ENCODE measurements at places on chromosomes 4 and X.

DNA sequence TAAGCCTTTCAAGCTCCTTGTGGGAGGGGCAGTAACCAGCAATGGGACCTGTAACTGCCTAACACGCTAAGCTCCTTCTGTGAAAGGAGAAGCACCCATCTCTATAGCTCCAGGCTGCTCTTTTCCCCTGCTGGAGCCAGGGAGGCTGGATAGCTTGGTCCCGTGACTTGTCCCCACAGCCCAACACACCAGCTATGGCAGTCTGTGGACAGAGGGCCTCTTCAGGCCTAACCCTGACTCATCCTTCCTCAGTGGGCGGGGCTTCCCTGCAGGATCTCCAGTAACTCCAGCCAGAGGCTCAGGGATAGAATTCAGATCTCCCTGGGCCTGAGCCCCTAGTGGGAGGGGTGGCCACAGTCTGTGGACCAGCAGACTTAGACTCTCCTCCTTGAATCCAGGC lies 1290.1 kb downstream of the PCDH7 start:
- DNase-seq = no peak

DNA sequence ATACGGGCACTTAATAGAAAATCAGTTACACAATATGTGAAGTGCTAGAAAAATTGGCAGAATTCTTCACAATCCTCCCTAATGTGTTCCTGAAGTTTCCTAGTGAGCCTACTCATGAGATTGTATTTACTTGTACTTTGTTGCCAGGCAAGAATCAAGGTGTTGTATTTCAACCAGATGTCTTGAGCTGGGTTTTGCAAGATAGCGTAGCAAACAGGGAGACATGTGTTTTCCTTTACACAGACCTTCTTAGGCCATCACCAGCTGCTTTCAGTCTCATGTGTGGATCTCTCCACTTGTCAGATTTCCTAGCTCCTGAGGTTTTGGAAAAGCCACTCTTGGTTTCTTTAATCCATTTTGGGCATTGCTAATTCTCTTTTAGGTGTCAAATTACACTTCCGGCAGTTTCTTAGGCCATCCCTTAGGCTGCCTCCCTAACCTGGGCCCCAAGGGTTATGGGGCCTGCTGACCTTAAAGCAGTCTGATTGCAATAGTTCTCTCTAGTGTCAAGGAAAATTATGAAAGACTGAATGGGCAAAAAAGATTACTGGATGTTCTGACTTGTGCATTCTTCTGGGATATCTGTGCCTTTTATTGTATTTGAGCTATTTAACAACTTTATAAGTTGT lies 12.2 kb upstream of the EDA start:
- no peak for DNase-seq

DNA sequence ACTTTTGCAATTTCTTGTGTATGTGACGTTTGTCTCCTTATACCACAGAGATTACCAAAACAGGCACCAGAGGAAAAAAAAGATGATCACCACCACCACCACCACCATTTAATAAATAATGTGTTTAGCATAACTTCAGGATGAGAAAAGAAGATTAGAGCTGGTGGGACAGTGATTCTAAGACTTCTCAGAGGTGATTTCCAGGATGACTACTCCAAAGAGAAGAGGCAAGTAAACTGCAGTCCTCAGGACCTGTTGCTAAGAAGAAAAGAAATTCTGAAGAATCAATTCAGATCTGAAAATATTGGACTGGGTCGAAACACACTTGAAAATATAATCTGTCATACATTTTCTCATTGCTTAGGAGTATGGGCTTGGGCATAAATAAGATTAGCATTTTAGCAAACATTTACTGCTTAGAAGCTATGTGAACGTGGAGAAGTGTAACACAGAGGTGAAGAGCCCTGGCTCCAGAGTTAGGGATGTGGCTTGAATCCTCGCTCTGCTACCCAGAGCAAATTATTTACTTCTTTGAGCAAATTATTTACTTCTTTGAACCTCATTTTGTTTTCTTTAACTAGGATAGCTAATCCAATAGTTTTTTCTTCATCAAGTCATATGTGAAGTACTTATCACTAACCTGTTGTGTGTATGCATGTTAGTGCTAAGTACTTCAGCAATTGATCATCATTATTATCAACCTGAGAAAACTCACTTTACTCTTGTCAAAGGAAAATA lies 10.5 kb upstream of the YTHDC1 start:
- no peak for DNase-seq

DNA sequence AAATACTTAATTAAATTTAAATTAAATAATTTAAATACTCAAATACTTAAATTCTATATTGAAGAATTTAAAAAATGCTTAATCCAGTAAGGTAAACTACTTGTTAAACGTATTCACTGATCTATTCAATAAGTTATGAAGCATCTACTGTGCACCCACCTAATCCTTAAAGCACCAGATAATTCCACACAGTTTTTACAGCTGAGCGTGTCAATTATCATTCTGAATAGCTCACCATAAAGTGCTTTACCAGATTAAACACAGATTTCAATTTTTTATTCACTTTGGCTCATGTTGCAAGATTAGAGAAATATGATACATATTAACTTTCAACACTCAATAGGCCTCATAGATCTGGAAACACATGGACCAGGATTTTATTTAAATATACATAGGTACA lies 79.2 kb upstream of the DDIT4L start:
- DNase-seq = no peak

GRCh38 chr4:81427344-81427821 lies 44.3 kb downstream of the RASGEF1B start:
- no peak for DNase-seq

DNA sequence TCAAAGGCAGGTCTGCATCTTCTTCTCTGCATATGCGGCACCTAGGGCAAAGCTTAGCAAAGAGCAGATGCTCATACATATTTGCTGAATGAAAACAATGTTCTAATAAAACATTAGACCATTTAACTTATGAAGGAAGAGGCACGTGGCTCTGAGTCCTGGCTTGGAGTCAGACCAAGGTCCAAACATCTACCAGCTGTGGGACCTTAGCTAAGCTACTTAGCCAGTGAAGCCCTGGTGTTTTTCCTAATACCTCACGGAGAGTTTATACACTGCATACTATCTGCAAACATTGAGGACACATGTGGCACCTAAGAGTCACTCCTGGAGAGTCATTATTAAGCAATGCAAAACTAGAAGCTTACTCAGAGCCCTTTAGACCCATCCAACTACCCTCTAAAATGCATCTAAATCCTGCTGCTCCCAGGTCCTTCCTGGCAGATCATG lies 9.0 kb downstream of the PDGFC start:
- no peak for DNase-seq

DNA sequence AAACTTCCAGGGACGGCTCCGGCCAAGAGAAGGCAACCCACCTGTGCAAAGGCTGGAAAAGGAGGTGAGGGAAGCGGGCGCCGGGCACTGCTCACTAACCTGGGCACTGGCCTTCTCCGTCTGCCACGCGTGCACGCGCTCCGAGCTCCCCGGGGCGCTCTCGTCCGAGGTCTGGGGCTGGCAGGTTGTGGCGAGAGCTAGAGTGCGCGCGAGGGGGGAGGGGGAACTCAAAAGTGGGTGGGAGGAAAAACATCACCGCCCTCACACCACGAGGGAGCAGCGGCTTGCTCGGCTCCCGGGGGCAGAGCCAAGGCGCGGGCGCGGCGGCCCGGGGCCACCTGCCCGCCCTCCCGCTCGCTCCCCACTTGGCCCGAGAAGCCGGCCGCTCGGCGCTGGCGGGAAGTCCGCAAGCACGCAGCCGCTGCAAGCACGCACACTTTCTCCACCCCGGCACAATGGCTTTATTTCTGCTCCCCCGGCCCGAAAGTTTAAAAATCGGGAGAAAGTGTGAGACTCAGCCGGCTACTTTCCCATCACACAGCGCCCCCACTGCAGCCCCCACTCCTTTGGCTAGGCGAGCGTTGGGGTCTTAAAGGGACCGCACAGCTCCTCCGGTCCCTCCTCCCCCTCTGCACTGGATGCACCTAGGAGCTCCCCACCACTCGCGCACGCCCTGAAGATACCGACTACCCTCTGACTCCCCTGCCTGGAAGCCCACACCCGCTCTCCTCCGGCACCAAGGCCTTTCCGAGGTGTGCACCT lies at the start of gene CHRDL1:
TSS of gene CHRDL1 (minus strand) at position 173 of the 762 bp plus-strand sequence. CDS start 3,636 bp downstream, outside the sequence.
- no peak for DNase-seq

DNA sequence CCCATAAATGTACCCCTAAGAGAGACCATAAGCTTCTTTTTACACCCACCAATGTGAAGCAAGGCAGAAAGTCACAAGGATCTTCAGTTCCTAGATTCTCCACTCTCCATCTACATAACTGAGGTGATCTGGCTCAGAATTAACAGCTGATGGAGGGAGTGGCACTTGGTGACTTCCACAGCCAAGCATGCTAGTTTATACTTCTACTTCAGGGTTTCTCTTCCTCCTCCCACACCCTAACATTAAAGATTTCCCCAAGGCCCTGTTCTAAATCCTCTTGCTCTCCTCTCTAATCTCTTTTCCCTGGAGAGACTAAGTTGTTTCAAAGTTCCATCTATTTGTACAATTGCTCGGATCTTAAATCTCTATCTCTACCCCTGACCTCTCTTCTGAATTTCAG lies 81.1 kb downstream of the MBNL3 start:
- no peak for DNase-seq

- peak; percentile 20 for DNase-seq
Measured at GRCh38 chr4:153221783-153222706, 17.8 kb downstream of the TRIM2 start.

DNA sequence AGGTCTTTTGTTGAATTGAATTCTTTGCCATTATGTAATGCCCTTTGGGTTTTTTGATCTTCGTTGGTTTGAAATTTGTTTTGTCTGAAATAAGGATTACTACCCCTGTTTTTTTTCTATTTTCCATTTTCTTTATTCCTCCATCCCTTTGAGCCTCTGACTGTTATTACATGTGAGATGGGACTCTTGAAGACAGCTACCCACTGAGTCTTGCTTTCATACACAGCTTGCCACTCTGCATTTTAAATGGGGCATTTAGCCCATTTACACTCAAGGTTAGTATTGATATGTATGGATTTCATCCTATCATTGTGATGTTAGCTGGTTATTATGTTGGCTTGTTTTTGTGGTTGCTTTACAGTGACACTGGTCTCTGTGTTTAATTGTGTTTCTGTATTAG lies 736.2 kb upstream of the GRID2 start:
- no peak for DNase-seq

DNA sequence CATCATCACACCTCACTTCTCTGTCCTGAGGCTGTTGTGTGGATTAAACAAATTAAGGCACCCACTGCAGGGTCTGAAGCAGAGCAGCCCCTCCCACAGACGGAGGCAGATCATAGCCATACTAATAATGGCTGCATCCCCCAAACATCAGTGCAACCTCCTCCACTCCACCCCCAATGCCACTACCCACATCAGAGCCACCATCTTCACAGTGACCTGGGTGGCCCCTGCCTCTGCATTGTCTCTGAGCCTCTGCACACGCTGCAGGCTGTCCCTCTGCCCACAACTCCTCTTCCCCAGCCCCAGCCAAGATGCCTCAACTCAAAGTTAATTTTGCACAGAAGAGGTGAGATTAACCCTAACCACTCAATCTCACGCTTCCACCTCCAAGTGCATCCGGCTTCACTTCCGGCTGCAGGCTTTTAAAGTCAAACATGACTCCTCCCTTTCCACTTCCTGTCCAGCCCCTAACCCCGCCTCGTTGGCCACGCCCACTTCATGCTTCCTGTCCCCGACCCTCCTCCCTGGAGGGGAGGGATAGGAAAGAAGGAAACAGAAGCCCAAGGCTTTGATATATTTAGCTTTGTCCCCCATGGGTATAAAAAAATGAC lies 22.7 kb downstream of the JAKMIP1 start:
- peak; percentile 25 for DNase-seq

DNA sequence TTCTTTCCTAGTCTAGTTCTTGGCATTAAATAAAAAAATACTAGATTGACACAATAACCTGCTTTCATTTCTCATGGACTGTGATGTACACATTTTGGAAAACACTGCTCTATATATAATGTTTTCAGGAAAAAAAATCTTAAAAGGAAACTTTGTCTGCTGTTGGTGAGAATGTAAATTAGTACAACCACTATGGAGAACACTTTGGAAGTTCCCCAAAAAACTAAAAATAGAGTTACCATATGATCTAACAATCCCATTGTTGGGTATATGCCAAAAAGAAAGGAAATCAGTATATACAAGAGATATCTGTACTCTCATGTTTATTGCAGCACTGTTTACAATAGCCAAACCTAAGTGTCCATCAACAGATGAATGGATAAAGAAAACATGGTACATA lies 202.3 kb downstream of the PPP3CA start:
- DNase-seq = no peak

DNA sequence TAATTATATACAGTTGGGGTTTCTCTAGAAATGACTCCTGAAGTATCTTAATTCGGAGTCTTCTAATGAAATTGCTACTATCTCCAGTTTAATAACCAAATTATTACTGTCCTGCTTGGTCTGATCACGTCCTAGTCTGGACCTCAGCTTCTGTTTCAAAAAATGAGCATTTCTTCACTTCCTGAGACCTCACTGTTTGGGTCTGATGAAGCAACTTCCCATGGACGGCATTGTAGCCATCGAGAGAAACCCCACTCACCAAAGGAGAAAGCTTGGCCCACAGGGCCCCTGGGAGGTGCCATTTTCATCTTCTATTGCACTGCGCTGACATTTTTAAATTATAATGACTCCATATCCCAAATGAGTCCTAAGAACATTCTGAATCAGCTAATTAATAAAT lies 178.0 kb downstream of the MGST2 start:
- no peak for DNase-seq

DNA sequence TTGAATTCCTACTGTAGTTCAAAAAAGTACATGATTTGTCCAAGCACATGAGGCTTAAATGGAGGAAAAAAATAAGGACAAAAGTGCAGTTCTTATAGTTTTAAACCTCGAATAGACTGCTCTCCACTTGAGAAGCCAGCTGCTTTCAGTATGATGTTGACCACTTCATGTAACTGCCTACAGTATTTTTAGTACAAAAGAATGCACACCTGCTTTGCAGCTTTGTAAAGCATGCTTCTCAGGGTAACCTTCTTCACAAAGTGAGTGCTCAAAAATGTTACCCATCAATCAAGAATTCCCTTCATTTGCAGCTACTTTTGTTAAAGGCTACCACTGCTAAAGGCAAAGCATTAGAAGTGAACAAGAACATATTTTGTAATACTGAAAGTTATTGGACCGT lies 83.4 kb upstream of the FAM47B start:
- DNase-seq = no peak

GRCh38 chr4:31918891-31919290 lies 1198.7 kb downstream of the PCDH7 start:
- DNase-seq = no peak

- no peak for DNase-seq
Measured at GRCh38 chrX:53160297-53160983, 64.6 kb downstream of the KDM5C start.

GRCh38 chr4:20127626-20128025 lies 124.1 kb upstream of the SLIT2 start:
- DNase-seq = no peak

DNA sequence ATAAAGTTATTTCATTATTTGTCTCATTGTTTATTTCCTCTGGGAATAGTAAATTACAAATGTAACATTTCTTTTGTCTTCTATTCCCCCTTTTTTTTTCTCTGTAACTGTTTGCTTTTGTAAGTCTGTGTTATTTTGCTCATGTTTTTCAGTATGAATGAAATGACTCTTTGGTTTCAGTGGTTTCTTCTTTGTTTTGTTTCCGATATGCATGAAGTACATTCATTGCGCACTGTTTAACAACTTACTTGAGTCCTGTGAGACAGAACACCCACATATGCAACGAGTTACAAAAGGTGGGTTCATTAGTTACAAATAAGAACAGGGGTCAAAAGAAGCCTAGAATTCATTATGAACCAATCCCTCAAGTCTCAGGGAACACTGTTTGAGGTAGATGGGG lies 175.0 kb upstream of the UGT8 start:
- no peak for DNase-seq

GRCh38 chr4:141676087-141676670 lies 39.8 kb downstream of the IL15 start:
- DNase-seq = no peak

Measured in activated CD8-positive, alpha-beta memory T cell treated with anti-CD3 and anti-CD28 coated beads, Interleukin-2, amount 50 U/mL, for 4 hours (primary cell).